LHCN-M2 (cell line): ENCODE measurements at places on chromosomes 3 and 15. TPM values are rescaled to one million over a fixed set of nuclear protein-coding genes. Genes with fewer than 3 reads are reported as not detected.

Gene GADL1
- total RNA-seq = 0.06 TPM in 2 replicates

Gene PAK2
- total RNA-seq = 37.8 and 45.8 TPM in 2 replicates

- DNase-seq = no peak
These were observed 19.5 kb downstream of the GMPS start for GRCh38 chr3:155889952-155890351.

DNA sequence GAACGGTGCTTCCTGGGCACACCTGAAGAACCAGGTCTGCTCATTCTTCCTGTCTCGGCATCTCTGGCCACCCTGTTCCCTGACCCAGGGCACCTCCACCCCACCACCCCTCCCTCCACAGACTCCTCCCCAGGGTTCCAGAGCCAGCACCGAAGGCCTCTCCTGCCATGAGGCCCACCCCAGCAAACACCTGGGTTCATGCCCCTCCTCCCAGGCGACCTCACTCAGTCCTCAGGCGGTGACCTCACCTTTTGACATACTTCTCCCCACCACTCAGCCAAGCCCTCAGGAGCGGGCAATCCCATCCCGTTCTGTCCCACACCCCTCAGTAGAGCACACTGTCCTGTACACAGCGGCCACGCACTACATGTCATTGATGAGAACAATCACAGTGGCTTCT, 72.3 kb downstream of the RPN1 start:
- no peak for DNase-seq
